ENCODE measurements at places on chromosomes 5 and 9.

DNA sequence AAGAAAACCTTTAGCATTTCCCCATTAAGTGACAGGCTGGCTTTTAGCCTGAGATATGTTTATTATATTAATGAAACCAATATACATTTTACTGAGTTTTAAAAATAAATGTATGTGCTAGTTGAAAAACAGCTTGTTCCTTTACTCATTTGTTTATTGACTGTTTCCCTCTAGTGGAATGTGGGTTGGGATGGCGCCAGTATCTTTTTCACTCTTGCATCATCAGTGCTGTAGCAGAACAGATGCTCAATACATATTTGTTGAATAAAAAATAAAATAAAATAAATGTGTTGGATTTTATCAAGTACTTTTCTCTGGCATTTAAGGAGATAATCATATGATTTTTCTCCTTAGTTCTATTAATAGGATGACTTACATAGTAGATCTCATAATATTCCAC lies 43.0 kb downstream of the FSTL4 start:
- no peak for DNase-seq

DNA sequence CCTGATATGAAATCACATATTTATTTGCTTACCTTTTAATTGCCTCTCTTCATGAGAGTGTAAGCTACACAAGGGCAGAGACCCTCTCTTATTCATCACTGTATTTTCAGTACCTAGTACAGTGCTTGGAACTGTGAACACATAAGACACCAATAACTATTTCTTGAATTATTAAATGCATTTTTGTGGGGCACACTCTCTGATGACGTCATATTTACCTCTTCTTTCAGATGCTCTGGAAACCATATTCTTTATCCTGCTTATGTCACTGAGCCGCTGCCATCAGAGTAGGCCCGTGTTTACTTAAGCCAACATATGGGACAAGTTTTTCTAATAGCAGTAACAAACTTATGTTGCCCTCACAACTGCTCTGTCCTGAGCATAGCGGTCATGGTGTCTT lies 266.5 kb downstream of the ELAVL2 start:
- DNase-seq, result no peak

DNA sequence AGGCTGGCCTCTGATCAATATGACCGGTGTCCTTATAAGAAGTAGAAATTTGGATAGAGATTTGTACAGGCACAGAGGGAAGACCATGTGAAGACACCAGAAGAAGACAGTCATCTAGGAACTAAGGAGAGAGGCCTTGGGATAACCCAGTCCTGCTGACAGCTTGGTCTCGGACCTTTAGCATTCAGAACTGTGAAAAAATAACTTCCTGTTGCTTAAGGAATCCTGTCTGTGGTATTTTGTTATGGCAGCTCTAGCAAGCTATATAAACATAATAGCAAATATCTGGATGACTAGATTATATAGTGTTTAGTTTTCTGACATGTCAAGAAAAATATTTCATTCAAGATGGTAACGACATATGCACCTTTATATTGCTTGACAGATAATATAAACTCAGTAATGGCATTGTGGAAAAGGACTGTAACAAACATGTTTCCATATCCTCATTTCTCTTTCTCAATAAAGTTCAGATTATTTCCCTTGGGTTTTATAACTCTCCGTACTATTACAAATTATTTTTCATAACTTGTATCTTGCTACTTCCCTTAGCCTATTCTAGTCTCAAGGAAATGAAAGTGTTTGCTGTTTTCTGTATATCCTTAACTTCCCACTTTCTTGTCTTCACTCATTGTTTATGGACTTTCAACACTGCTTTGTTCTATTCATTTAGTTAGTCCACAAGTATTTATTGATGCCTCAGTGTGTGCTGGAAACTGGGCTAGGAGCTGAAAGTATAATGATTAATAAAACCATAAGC lies 62.4 kb downstream of the KIAA1958 start:
- DNase-seq, result no peak

DNA sequence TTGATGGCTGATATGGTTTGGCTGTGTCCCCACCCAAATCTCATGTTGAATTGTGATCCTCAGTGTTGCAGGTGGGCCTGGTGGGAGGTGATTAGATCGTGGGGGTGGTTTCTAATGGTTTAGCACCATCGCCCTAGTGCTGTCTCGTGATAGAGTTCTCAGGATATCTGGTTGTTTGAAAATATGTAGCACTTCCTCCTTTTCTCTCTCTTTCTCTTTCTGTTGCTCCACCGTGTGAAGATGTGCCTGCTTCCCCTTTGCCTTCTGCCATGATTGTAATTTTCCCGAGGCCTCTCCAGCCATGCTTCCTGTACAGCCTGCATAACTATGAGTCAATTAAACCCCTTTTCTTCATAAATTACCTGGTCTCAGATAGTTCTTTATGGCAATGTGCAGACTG lies 111.6 kb downstream of the SREK1 start:
- no peak for DNase-seq

DNA sequence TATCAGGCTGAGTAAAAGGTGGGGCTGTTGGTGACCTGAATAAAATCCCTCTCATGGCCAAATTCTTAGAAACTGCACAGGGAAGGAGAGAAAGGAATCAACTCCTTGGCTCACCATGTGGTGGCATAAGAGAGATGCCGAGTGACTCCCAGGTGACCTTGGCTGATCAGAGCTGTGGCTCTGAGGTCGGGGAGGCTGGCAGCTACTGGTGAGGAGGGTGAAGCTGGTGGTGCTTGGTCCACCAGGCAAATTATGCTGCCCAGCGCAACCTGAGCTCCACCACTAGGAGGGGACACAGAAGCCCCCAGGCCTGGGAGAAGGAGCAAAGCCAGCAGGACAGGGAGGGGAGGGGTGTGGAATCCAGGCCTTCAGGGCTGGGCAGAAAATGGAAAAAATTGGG lies 111.2 kb upstream of the IL12B start:
- DNase-seq, result no peak

DNA sequence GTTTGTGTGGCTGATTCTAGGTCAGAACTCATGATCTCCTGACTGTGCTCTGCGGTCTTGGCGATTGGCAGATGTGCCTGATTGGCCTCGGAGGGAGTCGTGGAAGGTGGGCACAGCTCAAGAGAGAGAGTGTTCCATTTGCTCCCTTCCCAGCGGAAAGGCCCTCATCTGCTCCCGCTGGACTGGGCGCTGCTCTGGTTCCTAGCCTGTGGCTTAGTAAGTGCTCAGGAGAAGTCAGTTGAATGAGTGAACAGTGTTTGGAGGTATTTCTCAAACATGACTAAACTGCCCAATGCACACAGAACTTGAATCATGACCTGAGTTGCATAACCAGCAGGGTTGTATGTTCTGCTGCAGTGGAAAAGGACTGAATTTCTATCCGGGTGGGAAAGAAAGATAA lies 120.2 kb upstream of the PITX1 start:
- DNase-seq, result no peak

- no peak for DNase-seq
These were observed 71.6 kb upstream of the GALNT10 start for GRCh38 chr5:154118893-154119336.

GRCh38 chr5:170552621-170553115 lies 48.8 kb downstream of the KCNIP1 start:
- no peak for DNase-seq

- DNase-seq, result no peak
These were observed 354.2 kb downstream of the ARL15 start for GRCh38 chr5:53956196-53956595.

Measured in dermis microvascular lymphatic vessel endothelial cell (primary cell).